ENCODE measurements at places on chromosomes 7 and 10.

- no peak for DNase-seq
These were observed 14.5 kb downstream of the DNMBP start for GRCh38 chr10:99995269-99995668.

DNA sequence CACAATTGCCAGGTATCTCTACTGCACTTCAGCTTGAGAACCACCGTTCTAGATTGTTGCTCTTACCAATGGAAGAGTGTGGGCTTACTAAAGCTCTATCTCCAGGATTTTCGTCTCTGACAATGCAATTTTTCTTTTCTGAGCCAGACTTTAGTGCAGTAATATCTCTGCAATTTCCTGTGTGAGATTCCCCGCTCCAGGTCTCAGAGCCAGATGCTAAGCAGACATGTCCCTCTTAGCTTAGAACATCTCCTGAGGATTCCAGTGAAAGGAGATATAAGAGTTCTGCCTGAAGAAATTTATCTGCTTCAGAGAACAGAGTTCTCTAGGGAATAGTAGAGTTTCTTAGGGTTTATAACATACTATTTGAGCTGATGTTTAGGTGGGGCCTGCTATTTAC lies 82.0 kb downstream of the SND1 start:
- DNase-seq = no peak

DNA sequence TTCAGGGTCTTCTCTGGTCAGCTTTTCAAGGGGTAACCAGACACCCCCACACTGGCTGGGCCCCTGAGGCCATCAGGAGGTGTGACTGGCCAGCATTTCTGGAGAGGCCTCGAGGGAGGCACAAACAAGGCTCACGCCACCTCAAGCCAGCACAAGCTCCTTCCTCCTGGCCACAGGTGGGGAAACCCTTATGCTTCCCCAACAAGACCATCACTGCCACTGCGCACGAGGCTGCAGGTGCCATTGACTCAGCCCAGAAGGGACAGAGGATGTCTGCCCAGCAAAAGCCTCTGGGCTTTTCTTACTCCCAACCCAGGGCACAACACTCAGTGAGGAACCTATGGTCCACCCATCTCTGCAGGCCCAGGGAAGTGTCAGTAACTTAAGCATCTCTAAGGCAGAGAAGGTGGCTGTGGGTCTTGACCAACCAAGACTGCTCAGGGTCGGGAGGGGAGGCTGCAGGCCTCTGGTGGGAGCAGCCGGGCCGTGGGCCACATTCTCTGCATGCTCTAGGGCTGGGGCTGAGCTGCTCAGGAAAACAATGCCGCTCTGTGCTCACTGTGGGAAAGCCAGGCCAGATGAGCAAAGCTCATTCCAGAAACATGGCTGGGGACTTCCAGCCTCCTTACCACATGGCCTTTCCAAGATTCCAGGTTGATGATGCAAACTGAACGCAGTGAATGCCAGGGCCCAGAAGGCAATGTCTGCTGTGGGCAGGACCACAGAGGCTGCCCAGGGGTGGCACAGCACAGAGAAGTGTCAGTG lies 24.2 kb upstream of the RASSF4 start:
- no peak for DNase-seq

DNA sequence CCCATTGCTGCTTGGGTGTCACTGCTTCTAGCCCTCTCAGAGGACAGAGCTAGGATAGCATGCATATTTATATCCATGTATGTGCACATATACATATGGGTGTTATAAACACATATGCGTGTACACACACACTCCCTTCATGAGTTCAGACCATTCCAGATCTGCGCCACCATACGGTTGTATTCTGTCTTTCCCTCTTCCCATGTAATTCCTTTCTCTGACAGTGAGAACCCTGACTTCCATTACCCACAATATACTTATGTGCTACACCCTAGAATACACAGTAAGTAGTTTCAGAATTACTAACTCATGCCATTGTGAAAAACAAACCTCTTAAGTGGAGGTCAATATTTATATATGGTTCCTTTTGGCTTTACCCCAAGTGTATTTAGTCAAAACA lies 116.6 kb upstream of the SAMD8 start:
- no peak for DNase-seq

- DNase-seq = no peak
These were observed 16.4 kb downstream of the TNRC18 start for GRCh38 chr7:5406957-5407945.

GRCh38 chr10:17599089-17599488 lies 18.1 kb downstream of the HACD1 start:
- no peak for DNase-seq

GRCh38 chr7:113207441-113207840 lies 89.1 kb upstream of the SMIM30 start:
- no peak for DNase-seq

DNA sequence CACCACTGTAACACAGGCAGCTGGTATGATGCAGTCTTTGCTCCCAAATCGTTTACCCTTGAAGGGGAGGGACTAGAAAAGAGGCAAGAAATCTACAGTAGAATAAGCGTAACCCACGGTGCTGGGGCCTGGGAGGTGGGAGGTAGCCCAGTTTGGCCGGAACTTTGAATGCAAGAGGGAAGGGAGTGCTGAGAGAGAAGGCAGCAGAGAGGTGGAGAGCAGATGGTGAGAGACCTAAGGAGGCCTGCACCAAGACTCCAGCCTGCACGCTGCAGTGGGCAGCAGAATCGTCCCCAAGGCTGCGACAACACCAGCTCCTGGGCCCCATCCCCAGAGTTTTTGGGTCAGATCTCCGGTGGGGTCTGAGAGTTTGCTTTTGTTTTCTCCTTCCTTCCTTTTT lies 547.5 kb downstream of the GALNT17 start:
- no peak for DNase-seq

DNA sequence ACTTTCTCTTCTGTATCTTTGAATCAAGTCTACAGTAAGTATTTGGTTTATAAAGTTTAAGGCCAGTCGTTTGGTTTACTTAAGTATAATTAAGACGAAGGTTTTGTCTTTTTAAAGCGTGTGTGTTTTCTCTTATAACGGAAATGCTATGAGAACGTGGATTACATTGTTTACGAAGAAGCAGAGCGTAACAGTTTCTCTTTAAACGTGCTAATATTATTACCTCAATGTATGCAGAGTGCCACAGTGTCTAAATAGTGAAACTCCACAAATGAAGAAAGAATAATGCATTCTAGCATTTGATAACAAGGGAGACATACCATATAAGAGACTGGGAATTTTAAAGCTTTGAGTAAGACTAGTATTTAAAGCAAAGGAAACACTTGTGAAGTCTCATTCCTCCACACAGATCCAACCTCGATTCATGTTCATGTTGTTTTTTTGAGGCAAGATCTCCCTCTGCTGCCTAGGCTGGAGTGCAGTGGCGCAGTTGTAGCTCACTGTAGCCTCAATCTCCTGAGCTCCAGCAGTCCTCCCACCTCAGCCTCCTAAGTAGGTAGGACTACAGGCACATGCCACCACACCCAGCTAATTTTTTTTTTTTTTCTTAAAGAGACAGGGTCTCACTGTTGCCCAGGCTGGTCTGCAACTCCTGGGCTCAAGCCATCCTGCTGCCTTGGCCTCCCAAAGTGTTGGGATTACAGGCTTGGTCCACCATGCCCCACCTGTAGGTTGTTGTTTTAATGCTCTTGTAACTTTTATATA lies 75.1 kb downstream of the ANKRD61 start:
- no peak for DNase-seq

GRCh38 chr7:156823435-156823834 lies 69.5 kb downstream of the LMBR1 start:
- no peak for DNase-seq

GRCh38 chr7:64959072-64959747 lies 31.6 kb downstream of the ZNF117 start:
- DNase-seq = no peak

DNA sequence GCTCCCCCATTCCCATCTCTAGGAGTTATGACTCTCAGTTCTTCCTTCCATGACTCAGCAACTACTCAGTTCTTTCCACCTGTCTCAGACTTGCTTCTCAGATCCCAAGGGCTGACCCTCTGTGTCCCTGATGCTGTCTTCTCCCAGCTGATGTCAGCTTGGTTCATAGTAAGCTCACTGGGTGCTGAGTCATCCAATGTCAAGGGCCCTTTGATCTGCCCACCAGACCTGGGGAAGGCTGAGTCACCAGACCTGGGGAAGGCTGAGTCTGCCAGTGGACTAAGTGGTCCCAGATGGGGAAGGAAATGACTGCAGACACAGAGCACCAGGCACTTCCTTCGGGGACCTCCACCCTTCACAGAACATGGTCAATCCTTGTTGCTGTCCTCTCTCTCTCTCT lies 76.1 kb upstream of the ZEB1 start:
- DNase-seq = peak; percentile 16

DNA sequence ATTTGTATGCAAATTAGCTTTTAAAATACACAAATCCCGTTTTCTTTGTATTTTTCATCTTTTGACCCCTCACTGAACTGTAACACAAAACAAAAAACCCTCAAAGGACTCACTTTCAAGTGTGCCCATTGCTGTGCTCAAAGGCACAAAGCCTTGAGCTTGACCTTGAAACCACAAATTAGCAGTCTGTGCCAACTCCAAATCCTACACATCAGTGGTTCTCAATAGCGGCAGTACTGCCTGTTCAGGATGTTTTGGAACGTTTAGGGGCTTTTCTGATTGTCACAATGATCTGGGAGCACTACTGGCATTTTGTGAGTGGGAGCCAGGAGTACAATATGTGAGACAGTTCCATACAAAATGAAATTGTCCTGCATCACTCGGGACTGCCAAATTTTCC lies 55.5 kb downstream of the KDM7A start:
- no peak for DNase-seq

- no peak for DNase-seq
These were observed 37.5 kb downstream of the PDK4 start for GRCh38 chr7:95558864-95559263.

DNA sequence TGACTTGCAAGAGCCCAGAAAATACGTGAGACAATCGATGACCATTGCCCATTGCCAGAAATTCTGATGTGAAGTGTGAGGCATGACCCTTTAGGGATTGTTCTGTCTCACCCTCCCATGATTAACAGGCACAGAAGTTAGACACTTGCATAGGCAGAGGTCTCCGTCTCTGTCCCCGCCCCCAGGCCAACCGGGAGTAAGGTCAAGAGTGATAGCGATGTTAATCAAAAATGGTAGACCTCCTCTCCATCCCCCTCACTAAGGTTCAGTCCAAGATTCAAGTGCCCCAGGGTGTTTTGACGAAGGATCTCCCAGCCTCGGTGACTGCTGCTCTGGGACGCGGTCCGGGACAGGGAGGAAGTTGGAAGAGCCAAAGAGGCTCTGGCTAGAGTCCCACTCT lies 22.7 kb upstream of the TRPV6 start:
- no peak for DNase-seq

DNA sequence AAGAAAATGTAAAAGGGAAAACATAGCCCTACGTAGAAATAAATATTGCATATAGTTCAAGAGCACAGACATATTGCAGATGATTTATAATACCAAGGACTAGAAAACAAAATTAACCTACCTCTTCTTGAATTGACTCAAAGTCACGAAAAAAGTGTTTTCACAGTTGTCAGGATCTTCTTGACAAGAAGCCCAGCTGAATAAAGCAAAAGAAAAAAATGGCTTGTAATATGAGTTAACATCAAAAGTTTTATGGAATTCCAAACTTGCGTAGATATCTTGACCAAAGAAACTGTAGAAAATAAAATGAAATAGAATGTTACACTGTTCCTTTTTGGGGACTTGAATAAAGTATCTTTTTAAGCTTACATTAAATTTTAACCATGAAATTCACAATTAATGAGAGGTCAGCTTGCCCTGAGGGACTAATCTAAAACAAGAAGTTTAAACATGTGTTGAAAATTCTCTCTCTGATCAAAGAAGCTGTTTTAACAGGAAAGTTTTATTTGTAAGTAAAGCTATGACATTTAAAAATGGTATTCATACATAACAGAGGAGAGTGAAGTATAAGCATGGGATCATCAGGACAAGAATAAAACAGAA lies 133.1 kb upstream of the SEMA3C start:
- DNase-seq = no peak

- DNase-seq = peak; percentile 35
These were observed 69.5 kb upstream of the ZNF438 start for GRCh38 chr10:31101123-31101522.

DNA sequence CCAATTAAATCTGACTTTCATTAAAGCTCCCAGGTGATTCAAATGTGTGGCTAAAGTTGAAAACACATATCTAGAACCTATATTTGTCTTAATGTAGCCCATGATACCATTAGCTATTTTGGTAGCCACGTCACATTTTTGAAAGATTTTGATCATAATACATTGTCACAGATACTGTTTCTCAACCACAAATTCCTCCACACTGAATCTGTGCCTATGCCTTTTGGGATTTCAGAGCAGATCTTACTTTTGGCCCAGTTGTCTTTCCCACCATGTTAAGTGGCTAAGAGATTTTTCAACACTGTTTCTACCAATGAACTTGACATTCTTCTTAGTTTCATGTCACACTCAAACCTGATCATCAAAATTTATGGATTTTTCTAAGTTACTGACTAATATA lies 47.4 kb downstream of the CH25H start:
- DNase-seq = no peak

DNA sequence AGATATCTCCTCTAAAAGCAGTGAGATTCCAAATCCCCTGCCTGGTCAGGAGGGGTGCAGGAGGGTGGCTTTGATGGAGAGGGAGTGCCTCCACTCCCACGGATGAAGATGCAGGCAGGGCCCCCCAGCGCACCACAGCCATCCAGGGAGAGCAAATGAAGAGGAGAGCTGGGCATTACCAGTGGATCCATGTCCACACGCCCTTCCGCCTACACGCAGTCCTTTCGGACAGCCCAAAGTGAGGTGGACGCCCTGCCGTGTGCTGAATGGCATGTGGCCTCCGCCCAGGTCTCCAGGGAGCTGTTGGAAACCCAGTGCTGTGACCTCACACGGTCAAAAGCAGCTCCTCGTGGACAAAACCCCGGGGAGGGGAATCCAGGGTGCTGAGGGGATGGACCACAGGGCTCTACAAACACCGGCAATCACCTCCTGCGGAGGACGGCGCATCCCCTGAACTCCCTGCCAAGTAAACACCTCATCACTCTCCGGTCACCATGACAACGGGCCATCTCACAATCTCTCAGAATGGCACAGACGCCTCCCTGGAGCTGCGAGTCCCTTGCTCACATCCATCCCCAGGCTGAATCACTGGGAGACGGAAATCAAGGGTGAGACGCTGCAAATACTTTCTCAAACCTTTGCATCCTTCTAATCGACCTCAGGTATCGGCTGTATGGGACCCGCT lies 35.0 kb upstream of the DNAAF5 start:
- no peak for DNase-seq

GRCh38 chr7:54904986-54905385 lies 113.8 kb upstream of the EGFR start:
- no peak for DNase-seq

DNA sequence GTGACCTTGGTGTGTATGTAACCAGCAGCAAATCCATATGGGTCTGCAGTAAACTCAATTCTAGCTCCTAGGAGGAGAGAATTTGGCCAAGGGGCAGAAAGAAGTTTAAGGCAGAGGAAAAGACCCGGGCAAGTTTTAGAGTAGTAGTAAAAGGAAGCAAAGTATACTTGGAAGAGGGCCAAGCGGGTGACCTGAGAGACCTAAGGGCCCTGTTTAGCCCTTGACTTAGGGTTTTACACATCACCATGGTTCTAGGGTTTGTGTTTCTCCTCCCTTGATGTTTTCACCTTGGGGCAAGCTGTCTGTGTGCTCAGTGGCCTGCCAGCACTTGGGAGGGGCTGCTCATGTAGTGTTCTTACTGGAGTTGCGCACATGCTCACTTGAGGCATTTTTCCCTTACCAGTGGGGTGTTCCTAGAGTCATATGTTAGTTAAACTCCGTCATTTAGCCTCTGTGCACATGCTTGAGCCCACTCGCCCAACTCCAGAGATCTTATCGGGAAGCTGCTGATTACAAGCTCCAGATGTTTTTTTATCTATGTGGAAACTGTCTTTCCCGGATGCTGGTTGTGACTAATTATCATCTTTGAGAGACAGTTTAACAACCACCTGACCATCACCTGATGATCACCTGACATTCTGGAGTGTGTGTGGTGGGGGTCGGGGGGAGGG lies 137.6 kb upstream of the PRSS1 start:
- no peak for DNase-seq
